ENCODE measurements at places on chromosomes 3 and 15.

- peaks cover 4% of the 10 kb centered on the region for H3K4me1 ChIP-seq
- no peaks in the 10 kb centered on the region for H3K36me3 ChIP-seq
- no peak overlapping the region for H3K27ac ChIP-seq
Measured at GRCh38 chr3:39378088-39378487, 5.1 kb upstream of the SLC25A38 start.

GRCh38 chr3:43169987-43170386, 64.1 kb upstream of the POMGNT2 start:
- H3K27me3 ChIP-seq: no peaks in the 10 kb centered on the region
- no peak overlapping the region for H3K4me3 ChIP-seq
- H3K4me1 ChIP-seq: no peaks in the 10 kb centered on the region
- no peak for DNase-seq
- no peaks in the 10 kb centered on the region for H3K36me3 ChIP-seq

- H3K4me1 ChIP-seq: peaks cover 7% of the 10 kb centered on the region
- DNase-seq: no peak
- H3K27ac ChIP-seq: no peak overlapping the region
- no peaks in the 10 kb centered on the region for H3K27me3 ChIP-seq
- no peak overlapping the region for H3K4me3 ChIP-seq
Measured at GRCh38 chr3:126440709-126440995, 35.0 kb downstream of the ZXDC start.

DNA sequence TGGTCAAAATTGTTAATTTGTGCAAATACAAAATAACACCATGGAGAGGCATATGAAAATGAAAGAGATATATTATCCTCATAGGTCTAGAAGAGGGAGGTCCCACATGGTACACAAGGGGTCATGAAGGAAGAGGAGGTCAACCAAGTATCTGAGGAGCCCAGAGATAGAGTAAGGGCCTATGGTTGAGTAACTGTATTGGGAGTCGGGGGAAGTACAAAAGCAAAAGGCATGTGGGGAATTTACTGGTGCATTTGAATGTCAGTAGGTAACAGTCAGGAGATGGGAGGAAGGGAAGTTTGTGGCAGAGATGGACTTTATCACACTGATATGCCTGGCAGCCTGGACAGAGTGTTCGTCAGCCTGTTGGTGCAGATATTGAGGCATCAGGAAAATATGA, 1113.7 kb downstream of the OTOL1 start:
- no peaks in the 10 kb centered on the region for H3K36me3 ChIP-seq
- no peak overlapping the region for H3K27ac ChIP-seq
- no peak for DNase-seq

GRCh38 chr3:46087871-46088270, 60.6 kb upstream of the XCR1 start:
- H3K36me3 ChIP-seq: no peaks in the 10 kb centered on the region
- H3K27ac ChIP-seq: no peak overlapping the region
- DNase-seq: no peak

All from neuronal stem cell (in vitro differentiated cells).